AG20443 (cell line): ENCODE measurements at places on chromosomes 3 and 15.
A peak's percentile ranks its signal among the peaks of the same experiment; 100 is the strongest.

DNA sequence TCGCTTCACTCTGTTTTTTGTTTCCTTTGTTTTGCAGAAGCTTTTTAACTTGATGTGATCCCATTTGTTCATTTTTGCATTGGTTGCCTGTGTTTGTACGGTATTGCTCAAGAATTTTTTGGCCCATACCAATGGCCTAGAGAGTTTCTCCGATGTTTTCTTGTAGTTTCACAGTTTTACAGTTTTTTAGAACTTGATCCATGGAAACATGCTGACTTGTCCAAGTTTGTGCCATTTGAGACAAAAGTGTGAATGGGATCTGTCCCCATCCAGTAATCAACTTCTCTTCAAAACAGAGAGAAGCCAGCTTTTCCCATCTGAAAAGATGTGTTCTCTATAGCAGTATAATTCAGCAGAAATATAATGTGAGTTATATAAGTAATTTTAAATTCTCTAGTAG is 266.5 kb upstream of the LRTM1 start:
- DNase-seq, result no peak

- no peak for DNase-seq
These were observed 112.8 kb upstream of the C2CD4B start for GRCh38 chr15:62277816-62278394.

GRCh38 chr3:30720586-30721313 is 114.3 kb downstream of the TGFBR2 start:
- peak; percentile 14 for DNase-seq

GRCh38 chr3:138432576-138433240 is 1.7 kb upstream of the ESYT3 start:
- no peak for DNase-seq

- no peak for DNase-seq
These were observed 47.6 kb upstream of the RGMA start for GRCh38 chr15:93136606-93137005.

DNA sequence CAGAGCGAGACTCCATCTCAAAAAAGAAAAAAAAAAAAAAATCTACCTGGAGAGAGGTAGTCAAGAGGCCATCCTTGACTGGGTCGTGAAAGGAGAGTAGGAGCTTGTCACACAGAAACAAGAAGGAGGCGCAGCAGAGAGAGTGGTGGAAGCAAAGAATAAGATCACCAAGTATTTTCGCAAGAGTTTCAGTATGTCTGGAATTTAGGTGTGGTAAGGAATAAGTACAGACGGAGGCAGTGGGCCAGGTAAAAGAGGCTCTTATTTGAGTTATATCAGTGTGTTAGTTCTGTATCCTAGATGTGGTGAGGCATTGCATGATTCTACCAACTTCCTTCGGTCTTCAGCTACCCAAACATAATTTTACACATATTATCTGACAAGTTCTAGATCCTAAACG is 14.6 kb upstream of the ATP10A start:
- no peak for DNase-seq

GRCh38 chr3:100869787-100870186 is 123.4 kb downstream of the ABI3BP start:
- DNase-seq, result peak; percentile 44
